ENCODE measurements at places on chromosomes 13 and 19. TPM values are rescaled to one million over a fixed set of nuclear protein-coding genes. Genes with fewer than 3 reads are reported as not detected.

- DNase-seq = peak; percentile 42
These were observed 29.5 kb upstream of the ANKRD10 start for GRCh38 chr13:110944121-110944967.

- DNase-seq = no peak
These were observed 65.5 kb downstream of the TBC1D4 start for GRCh38 chr13:75416327-75417011.

- peak; percentile 51 for DNase-seq
These were observed 65.6 kb downstream of the MCF2L start for GRCh38 chr13:113034451-113035212.

DNA sequence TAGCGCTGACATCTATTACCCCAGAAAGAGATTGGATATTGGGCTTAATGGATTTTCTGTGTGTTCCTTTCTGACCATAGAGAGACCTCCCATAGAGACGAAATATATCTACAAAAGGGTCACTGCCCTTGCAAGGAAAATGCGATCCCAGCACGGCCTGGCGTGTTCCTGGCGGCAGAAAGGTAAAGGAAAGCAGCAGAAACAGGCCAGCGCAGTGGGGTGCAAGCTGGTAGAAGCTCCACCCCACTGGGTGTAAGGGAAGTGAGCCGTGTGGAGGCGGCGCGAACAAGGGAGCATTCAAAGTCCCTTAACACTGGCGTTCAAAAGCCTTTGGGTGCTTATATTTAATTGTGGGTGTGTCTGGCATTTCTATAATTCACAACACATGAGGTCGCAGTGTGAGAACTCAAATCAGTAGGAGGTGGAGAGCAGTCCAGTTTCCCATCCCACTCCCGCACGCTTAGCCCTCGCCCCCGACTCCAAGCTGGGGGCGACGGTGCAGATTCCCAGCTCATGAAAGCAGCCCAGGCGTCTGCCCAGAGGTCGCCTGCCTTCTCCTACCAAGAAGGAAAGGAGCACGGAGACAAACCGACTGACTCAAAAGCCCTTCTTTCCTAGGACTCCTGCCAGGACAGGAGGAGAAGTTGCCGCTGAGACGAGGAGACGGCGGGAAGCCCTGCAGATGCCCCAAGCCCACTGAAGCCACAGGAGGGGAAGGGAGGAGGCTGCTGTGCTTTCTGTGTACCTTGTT lies 478.4 kb downstream of the FOXO1 start:
- no peak for DNase-seq

GRCh38 chr13:105878119-105878700 lies 657.3 kb downstream of the EFNB2 start:
- DNase-seq = no peak

The ZNF208 gene
- total RNA-seq = 4.3 TPM

All from Daoy (cell line).